ENCODE measurements at places on chromosomes 4 and X. TPM values are rescaled to one million over a fixed set of nuclear protein-coding genes. Genes with fewer than 3 reads are reported as not detected.

The RAI2 gene
- total RNA-seq, result 3.2 TPM

The SMIM14 gene
- total RNA-seq, result 24.4 TPM

The FAT1 gene
- total RNA-seq, result 85.3 TPM

The EFHC2 gene
- 3.4 TPM for total RNA-seq

The LANCL3 gene
- 2.4 TPM for total RNA-seq

The PRDM5 gene
- total RNA-seq, result 29.8 TPM

The TIMM17B gene
- total RNA-seq, result 17.7 TPM

The KIAA0232 gene
- 43.6 TPM for total RNA-seq

The CT83 gene
- total RNA-seq, result not detected

The SYN1 gene
- 9.8 TPM for total RNA-seq

The RTL3 gene
- not detected for total RNA-seq

The ZNF518B gene
- 70.1 TPM for total RNA-seq

The DCHS2 gene
- total RNA-seq, result 12.2 TPM

The TNIP3 gene
- 0.73 TPM for total RNA-seq

The ATG4A gene
- total RNA-seq, result 6.3 TPM

The UGT2B11 gene
- not detected for total RNA-seq

The KLHL8 gene
- 40.6 TPM for total RNA-seq
